Panc1 (cell line): ENCODE measurements at places on chromosomes 11 and 22. TPM values are rescaled to one million over a fixed set of nuclear protein-coding genes. Genes with fewer than 3 reads are reported as not detected.

DNA sequence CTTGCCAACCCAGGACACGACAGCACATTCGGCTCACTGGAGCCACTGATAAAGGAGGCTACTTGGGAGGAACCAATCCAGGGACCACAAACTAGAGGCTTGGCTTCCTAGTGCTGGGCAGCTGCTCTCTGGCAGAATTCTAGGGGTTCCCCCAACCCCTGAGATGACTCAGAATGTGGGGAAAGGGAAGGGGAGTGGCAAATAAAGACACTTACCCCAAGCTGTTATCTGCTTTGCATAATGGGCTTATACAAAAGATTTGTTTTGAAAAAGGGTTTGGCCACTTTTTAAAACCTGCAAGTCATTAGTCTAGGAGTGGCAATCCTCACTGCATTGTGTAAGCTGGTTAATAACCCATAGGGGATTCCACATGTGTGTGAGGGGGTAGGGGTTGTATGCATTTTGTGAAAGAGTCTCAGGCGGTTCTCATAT lies 64.1 kb upstream of the LMO1 start:
- no peak for DNase-seq

DNA sequence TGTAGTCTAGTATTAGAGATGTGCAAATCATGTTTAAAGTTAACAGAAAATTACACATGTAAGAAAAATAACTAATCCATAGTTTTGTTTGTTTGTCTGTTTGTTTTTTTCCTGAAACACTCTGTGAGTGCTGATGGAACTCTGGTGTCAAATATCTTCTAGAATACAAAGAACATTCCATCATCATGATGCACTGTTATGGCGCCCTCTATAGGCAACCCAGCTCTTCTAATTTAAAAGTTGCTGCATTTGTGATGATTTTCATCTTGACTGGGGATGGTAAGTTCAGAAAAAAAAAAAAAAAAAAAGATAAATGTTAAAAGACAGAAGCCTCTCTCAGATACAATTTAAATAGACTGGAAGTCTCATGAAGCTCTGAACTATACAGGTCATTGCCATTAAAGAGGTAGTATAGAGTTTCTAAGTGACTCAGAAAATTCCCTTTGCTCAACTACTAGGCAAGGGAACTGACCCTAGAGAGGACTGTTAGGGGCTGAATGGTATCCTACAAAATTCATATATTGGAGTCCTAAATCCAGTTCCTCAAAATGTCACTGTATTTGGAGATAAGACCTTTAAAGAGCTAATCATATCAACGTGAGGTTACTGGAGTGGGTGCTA lies 597.2 kb upstream of the ANO3 start:
- DNase-seq = no peak

- no peak for DNase-seq
Observed at GRCh38 chr11:132665205-132665604, 867.1 kb downstream of the OPCML start.

DNA sequence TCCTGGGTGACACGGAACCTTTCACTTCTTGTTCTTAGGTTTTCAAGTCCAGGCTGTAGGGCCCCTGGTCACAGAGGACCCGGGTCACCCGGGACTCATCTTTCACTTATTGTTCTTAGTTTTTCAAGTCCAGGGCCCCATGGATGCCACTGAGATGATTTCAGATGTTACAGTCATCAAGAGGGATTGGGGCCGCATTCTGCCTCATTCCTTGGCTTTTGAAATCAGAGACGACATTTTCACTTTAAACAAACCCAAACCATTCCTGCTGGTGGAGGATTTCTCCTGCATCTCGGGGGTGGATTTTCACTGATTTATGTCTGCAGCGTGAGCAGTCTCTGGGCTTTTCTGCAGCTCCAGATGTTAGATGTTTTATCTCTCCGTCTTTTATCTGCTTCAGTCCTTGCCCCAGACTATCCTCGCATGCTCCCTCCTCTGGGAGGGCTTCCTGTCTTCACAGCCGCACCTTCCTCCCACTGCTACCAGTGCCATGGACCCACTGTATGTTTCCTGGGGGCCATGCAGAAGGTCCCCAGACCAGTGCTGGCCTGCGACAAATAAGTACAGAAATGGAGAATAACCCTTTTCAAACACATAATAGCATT lies 27.4 kb downstream of the FBLN1 start:
- no peak for DNase-seq

- DNase-seq = peak; percentile 30
Observed at GRCh38 chr11:69166218-69167115, 10.7 kb downstream of the SMIM38 start.

GRCh38 chr11:122202161-122202950 lies 86.3 kb upstream of the BLID start:
- no peak for DNase-seq

- DNase-seq = no peak
Observed at GRCh38 chr11:114194702-114195101, 101.5 kb upstream of the NNMT start.

DNA sequence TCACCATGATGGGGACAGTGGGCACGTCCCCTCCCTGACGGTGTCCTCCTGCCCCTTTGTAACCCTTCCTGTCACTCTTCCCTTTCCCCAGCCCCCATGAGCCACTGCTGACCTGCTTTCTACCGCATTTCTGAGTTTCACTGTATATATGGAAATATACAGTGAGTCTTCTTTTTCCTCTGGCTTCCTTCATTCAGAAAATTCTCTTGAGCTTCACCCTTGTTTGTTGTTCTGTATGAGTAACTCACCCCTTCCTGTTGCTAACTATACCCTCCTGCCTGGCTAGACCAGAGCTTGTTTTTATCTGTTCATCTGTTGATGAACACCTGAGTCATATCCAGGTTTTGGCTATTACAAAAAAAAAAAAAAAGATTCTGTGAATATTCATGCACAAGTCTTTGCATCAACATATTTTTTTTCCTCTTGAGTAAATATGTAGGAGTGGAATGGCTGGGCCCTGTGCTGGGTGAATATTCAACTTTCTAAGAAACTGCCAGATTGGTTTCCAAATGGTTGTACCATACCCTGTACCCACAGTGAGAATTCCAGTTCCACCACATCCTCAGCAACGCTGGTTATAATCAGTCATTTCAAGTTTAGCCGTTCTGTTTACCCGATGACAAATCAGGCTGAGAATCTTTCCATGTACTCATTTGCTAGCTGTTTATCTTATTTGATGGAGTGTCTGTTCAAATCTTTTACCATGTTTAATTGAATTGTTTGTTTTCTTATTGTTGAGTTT lies 62.0 kb downstream of the IGF2 start:
- DNase-seq = peak; percentile 97

- peak; percentile 33 for DNase-seq
Observed at GRCh38 chr11:86869966-86870570, 69.7 kb downstream of the PRSS23 start.

- DNase-seq = no peak
Observed at GRCh38 chr11:13666708-13667107, 1.8 kb upstream of the FAR1 start.

DNA sequence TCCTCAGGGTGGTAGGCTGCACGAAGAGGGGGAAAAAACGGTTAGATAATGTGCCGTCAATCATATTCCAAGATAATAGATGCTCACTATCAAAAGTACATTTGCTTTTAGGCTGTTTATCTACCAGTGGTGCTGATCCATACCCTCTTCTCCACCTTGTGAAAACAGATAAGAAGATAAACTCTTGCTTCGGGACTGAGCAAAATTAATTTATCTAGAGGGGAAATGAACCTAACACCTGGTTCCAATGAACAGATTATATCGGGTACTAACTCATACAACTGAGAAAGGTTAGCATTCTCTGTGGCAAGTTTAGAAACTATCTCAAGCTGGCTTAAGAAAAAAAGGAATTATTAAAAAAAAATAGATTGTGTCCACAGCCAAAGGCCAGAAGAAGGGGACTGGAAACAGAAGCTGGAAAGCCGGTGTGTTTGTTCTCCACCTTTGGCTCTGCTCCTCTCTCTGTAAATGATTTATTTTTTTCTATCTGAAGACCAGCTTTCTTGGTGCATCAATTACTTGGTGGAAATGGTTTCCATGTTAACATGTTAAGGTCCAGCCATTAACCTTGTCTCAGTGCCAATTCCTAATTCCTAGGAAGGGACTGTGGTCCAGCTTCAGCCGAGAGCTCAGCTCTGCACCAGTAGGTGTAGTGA lies 55.8 kb downstream of the SC5D start:
- DNase-seq = no peak

- no peak for DNase-seq
Observed at GRCh38 chr11:96122601-96123074, 198.7 kb upstream of the MTMR2 start.

- DNase-seq = no peak
Observed at GRCh38 chr11:43952401-43953342, 10.2 kb downstream of the C11orf96 start.

DNA sequence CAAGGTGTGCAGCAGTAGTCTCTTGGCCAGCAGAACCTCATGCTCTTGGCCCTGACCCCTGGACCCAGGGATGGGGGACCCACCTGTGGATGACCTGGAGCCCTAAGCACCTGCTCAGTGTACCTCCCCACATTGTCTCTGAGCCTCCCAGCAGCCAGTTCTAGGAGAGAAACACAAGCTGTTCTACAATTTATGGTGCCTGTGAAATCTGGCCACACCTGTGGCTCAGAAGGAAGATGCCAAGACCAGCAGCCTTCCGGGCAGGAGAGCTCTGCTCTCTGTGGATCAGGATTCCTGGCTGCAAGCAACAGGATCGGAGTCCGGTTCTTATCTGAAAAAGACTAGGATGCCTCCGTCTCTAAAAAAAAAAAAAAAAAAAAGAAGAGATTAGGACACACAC lies 103.6 kb upstream of the ANO1 start:
- DNase-seq = no peak

GRCh38 chr22:42997582-42998090 lies 17.3 kb downstream of the PACSIN2 start:
- no peak for DNase-seq

- no peak for DNase-seq
Observed at GRCh38 chr11:120197251-120197891, 13.5 kb upstream of the OAF start.

DNA sequence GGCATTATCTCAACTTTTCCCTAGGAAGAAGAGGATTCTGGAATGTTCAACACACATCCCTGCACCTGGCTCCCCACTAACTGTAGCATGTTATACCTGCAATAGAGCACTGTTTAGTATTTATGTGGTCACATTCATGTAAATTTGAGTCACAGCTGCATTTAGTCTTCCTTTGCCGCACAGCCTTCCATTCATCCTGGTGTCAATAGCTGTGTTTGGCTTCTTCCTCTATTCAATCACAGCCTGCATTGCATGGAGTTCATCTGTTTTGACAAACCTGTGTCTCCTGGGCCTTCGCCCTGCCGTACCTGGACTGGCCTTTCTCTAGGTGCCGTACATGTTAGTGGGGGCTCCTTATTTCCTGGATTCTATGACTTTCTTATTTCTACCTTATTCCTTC lies 4.1 kb upstream of the C22orf39 start:
- no peak for DNase-seq

DNA sequence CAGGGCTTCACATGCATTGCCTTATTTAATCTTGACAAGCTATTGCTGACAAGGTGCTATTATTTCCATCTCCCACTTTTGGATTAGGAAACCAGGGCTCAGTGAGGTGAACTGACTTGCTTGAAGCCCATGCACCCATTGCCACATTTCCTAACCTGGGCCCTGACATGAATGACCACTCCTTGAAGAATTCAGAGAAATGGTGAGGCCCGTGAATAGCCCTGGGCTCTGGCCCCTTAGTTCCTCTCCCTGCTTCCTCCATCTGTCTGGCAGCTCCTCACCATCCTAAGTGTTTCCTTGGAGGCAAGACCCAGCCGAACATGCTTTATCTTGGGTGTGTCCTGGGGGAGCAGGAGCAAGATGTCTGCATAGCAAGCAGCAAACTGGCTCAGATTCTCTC lies 56.1 kb upstream of the NECTIN1 start:
- no peak for DNase-seq

DNA sequence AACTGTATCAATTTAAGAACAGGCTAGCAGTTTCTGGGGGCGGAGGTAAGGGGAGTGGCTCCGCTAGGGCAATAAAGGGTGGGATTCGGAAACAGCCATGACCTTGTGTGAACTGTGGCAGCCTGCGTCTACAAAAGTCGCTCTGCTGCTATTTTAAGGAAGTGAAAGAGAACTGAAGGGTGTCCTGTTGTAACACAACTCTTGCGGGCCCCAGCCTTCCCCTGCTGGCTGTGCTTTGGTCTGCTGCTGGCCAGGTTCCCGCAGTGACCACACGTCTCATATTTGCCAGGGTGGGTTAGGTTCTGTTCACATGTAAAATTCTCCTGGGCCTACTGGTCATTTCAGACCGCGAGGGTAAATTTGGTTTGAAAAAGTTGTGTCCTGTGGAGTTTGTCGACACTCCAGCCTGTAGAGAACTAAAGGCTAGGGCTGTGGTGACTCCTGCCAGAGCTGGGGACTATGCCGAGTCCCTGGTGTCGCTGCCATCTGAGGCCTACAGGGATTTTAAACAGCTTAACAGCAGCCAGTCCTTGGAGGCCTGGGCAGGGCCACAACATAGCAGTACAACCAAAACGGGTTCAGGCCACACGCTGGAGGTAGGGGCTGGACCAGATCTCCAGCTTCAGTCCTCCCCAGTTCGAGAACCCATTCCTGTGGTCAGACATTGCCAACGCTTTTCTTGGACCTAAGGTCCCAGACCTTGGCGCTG lies 1.1 kb upstream of the PPFIBP2 start:
- no peak for DNase-seq

- DNase-seq = no peak
Observed at GRCh38 chr11:95565724-95566141, 223.8 kb downstream of the FAM76B start.

- DNase-seq = no peak
Observed at GRCh38 chr11:2263724-2264360, 6.5 kb downstream of the ASCL2 start.

DNA sequence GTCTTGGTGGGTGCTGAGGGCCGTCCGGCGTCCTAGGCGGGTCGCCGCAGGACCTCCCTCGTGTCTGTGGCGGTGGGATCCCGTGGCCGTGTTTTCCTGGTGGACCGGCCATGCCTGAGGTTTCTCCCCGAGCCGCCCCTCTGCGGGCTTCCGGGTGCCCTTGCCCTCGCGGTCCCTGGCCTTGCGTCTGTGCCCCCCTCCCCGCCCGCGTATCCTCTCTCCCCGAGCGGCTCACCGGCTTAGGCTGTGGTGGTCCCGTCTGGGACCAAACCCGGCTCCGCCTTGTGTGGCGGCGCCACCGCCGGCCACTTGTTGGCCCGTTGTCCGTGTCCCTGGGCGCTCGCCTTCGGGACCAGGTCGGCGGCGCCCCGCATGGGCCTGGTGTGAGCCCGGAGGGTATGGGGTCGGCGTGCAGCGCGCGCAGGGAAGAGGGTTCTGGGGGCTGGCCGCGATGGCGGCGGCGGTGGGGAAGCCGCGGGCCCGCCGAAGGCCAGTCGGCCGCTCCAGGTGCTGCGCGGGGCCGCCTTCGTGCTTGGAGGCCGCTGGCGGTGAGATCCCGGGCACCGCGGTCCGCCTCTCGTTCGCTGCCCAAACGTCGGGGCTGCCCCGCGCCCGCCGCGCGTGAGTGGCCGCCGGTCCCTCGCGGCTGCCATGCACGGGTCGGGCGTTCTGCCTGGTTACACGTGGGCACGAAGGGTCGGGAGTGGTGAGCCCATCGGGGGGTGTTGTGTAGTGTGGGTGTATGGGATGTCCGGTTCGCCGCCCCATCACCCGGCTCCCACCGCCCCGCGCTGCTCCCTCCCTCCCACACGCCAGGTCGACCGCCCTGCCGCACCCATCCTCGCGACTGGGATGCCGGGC lies 3899.1 kb upstream of the OR11H1 start:
- no peak for DNase-seq

- no peak for DNase-seq
Observed at GRCh38 chr11:26778000-26778757, 56.3 kb upstream of the SLC5A12 start.

The FHIP1B gene
- total RNA-seq = 42.8 TPM

The YWHAH gene
- total RNA-seq = 138 TPM

The CATSPERZ gene
- total RNA-seq = 0.64 TPM

The SMIM35 gene
- total RNA-seq = not detected

The OR6A2 gene
- 0.15 TPM for total RNA-seq

The MS4A1 gene
- total RNA-seq = 0.59 TPM

The NXPE4 gene
- total RNA-seq = not detected

The PKNOX2 gene
- not detected for total RNA-seq
